Activated CD4-positive, alpha-beta T cell treated with anti-CD3 and anti-CD28 coated beads, Interleukin-2, amount 10 ng/mL, durations not matched to agents 7 days and 5 days (primary cell): ENCODE measurements at places on chromosomes 7 and 10.

DNA sequence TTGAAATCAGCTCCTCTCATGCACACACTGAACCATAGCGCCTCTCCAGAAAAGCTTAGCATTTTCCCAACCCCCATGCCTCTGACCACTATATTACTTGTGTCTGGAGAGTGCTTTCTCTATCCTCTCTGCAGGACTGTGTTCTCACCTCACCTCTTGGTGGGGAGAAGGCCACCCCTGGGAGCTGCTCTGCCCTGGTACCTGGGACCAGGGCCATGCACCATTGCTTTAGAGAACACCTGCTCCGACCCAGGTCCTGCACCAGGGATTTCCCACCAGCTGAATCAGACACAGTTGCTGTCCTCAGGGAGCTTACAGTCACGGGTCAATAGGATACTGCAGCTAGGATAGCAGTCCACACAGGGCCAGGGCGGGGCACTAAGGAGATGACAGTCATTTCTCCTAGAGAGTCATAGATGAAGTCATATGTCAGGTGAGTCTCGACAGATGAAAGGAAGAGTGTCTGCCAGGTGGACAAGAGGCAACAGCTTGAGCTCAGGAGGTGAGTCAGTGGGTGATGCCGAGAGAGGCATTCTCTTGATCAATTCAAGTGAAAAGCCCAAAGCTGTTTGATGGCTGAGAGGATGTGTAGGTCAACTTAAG lies 619 bp upstream of the LMTK2 start:
- peaks cover 20% of the 10 kb centered on the region for H3K4me1 ChIP-seq
- H3K4me3 ChIP-seq = peak overlapping the region; percentile 97
- H3K27ac ChIP-seq = no peak overlapping the region
- no peaks in the 10 kb centered on the region for H3K27me3 ChIP-seq

GRCh38 chr10:21308018-21308417 lies 217.5 kb downstream of the SKIDA1 start:
- H3K4me1 ChIP-seq = no peaks in the 10 kb centered on the region
- no peak overlapping the region for H3K4me3 ChIP-seq
- H3K27me3 ChIP-seq = peaks cover 1% of the 10 kb centered on the region
- no peaks in the 10 kb centered on the region for H3K36me3 ChIP-seq

DNA sequence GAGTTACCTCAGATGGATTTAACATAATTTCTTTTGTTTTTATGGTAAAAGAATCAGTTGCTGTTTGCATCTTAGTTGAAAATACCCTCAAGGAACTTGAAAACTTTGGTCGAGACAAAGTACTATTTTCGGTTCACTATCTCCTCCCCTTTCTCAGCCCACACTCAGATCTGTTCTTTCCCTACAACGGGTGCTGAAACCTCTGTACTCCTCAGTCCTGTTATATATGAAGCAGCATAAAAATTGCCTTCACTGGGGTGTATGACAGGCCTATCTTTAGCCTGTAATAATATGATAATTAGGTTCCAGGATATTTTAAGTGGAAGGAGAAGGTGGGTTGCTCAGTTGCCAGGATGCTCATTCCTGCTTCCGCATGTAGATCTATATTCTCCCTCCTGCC lies 105.2 kb upstream of the NOBOX start:
- no peaks in the 10 kb centered on the region for H3K36me3 ChIP-seq
- DNase-seq = no peak
- no peak overlapping the region for H3K27ac ChIP-seq
- H3K4me3 ChIP-seq = no peak overlapping the region
- no peaks in the 10 kb centered on the region for H3K4me1 ChIP-seq

DNA sequence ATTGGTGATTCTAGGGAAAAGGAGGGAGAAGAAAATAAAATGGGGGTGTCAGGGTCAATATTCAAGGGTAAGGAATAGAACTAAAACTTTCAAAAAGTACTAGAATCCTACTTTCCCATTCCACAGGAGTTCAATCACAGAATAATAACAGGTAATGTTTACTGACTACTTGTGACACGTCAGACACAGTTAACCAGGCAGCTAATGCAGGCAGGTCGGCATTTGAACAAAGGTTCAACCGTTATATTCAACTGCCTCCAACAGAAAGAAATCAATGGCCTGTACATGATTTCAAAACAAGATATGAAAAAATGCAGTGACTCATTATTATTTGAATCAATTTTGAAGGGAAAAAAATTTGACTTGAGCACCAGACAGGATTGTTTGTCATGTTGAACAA lies 3.1 kb downstream of the ASB15 start:
- no peak overlapping the region for H3K27ac ChIP-seq
- no peaks in the 10 kb centered on the region for H3K36me3 ChIP-seq
- no peaks in the 10 kb centered on the region for H3K4me1 ChIP-seq
- DNase-seq = no peak
- H3K4me3 ChIP-seq = no peak overlapping the region
- peaks cover 3% of the 10 kb centered on the region for H3K27me3 ChIP-seq

GRCh38 chr7:99694201-99694911 lies 14.6 kb upstream of the CYP3A5 start:
- peaks cover 2% of the 10 kb centered on the region for H3K36me3 ChIP-seq
- no peak overlapping the region for H3K27ac ChIP-seq
- no peaks in the 10 kb centered on the region for H3K27me3 ChIP-seq
- no peaks in the 10 kb centered on the region for H3K4me1 ChIP-seq
- H3K4me3 ChIP-seq = no peak overlapping the region
- DNase-seq = no peak

- no peak overlapping the region for H3K4me3 ChIP-seq
- H3K4me1 ChIP-seq = peaks cover 9% of the 10 kb centered on the region
- peaks cover 5% of the 10 kb centered on the region for H3K27me3 ChIP-seq
Observed at GRCh38 chr10:31582365-31583052, 263.5 kb downstream of the ZEB1 start.
